Mesenchymal stem cell (in vitro differentiated cells and primary cell): ENCODE measurements at places on chromosomes 4 and X.
A peak's percentile ranks its signal among the peaks of the same experiment; 100 is the strongest.

DNA sequence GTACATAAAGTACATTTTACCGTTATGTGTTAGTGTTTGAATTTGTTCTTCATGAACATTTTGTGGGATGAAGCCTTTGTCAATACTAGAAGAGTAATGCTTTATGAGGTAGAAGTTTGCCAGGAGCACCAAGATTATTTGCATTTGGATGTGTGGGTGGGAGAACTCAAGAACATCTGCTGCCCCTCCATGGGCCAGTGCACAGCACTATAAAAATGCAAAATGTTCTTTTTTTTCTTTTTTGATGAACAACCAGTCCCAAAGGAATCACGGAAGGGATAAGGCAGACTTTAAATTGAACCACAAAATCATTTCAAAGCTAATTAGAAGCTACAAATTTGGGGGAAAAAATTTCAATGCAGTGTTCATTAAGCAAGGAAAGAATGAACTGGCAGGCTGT, 300.3 kb upstream of the NWD2 start:
- DNase-seq = no peak

- peak; percentile 6 for DNase-seq
Measured at GRCh38 chrX:106397788-106398538, 213.8 kb upstream of the RADX start.

DNA sequence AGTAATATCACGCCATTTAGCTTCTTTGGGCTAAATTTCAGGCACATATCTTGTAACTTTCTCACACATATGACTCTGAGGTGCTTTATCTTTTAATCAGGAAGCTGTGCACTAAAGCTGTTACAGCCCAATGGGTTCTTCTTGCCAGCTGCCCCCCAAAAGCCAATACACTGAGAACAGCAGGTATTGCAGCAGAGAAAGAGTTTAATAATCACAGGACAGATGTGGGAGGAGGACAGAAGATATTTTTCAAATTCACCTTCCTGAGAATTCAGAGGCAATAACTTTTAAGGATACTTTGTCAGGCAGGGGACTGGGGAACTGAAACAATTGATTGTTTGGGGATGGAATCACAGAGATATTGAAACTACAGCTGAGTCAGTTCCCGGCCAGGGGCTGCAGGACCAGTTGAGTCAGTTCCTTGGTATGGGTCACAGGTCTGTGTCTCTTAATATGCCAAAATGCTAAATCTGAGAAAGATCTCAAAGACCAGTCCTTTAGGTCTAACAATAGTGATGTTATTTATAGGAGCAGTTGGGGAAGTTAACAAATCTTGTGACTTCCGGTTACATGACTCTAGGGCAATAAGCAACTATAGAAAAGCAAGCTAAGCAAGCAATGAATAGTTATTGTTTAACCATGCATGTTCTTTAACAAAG, 28.1 kb downstream of the DDIT4L start:
- no peak for DNase-seq

DNA sequence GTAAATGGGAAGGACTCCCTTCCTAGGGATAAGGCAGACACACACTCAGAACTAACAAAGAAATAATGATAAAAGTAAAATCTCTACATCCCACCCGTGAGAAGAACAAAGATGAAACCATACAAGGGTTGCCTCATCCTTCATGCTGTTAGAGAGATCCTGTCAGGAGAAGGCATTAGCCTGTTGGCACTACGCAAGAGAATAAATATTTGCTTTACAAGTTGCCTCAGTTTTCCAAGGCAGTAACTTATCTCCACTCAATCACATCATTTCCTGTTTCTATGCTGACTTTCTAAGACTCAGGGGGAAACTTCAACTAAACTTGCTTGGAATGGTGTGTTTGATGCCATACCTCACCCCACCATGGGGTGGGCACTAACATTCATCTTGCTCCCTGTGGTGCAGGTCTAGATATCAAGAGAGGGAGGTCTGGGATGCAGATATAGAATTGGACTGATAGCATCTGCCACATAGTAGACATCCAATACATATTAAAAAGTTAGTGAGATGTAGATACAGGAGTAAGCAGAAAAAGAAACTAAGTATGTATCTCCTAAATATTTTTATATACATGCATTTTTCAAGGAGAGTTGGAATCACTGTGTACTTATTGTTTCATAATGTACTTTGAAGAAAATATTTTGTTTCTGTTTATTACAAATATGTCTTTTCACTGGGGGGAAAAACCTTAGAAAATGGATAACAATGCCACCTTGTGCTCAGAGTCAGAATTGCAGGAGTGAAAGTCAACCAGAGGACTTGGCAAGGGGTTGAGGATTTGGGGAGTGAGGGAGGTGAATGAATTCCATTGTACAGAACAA, 57.2 kb upstream of the BEX4 start:
- DNase-seq = peak; percentile 29

DNA sequence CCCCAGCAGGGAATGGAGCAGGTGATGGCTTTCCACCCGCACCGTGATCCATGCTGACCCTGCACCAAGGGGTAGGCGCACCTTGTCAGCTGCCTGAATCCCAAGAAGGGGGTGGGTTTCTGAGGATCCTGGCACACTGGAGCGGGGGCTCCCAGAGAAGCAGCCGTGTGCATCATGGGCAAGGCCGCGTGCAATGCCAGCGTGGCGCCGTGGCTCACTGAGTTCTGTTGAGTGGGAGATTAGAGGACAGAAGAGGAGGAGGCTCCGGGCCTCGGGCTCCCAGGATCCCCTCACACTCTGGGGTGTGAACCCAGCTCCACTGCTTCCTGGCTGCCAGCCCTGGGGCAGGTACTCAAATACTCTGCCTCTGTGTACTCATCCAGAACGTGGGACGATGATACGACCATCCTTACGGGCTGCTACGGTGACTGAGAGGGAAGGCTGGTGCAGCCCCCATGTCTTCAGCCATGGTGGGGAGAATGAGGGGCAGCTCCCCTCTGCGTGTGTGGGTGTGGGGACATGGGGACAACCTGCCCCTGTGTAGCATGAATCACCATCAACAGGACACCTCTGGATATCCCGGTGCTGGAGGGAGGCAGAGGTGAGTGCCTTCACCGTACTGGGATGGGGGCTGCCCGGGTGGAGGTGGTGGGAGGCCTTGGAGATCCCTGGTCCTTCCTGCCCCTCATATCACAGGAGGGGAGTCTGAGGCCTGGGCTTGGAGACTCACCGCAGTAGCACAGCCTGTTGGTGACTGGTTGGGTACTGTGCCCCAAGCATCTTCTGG, 52.6 kb downstream of the CPZ start:
- no peak for DNase-seq

GRCh38 chr4:76084542-76084941, 10.0 kb downstream of the ART3 start:
- no peak for DNase-seq

DNA sequence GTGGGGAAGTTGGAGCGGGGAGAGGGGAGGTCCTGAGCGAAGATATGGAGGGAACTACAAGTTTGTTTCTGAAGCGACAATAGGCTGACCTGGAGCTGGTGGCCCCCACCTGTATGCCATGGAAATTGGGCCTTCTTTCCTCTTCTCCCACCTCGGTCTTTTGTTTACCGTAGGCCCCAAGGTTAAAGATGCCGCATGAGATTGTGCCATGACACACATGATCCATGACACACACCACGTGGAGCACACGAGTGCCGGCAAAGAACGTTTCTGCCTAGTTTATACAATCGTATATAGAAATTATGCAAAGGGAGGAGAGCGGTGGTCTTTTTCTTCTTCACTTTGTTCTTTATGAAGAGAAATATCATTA, 408 bp downstream of the TMEM33 start:
- DNase-seq = peak; percentile 59

DNA sequence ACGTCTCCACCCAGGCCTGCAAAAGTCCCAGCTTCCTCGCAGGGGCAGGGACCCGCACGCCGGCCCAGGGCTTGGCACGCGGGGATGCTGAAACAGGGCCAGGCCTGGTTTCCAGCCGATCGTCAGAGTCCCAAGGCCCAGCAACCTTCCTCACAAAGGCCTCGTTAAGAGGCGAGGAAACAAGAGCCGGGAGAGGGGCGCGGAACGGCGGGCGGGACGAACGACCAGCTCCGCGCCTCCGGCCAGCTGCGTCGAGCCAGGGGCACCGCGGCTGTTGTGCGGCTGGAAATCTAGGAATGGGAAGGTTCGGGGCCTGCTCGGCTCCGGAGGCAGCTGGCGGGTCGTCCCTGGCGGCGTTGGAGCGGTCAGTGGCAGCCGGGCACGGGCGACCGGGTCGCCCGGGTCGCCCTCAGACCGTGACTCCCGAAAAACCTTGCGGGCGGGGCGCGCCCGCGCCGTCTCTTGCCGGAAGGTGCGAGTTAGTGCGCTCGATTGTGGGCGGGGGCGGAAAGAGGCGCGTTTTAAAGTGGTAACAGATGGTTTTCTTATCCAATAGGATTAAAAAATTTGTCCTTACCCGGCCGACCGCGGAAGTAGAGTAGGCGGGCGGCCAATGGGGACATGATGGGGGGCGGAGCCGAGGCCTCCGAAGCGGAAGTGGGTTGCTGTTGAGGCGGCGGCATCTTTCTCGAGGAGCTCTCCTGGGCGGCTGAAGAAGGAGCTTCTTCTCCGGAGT, at the start of gene RNF4:
Gene RNF4, plus strand, starts transcription at position 651 of the 736 bp plus-strand sequence. CDS start 21,388 bp downstream, outside the sequence.
- peak; percentile 97 for DNase-seq

DNA sequence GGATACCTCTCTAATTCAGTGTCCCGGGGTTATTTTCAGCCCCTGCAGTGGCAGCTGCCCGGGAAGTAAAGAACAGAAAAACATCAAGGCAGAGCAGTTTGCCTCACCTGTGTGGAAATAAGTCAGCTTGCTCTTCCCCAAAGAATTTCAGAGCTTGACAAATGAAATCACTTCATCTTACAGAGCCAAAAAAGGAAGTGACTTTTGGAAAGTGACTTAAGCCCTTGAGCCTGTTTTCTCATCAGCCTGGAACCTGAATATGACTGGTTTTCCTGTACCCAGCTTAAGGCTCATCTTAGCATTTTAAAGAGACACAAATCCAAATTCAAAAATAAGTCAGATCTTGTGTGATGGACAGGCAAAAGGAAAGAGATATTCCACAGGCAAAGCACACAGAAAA, 211.6 kb downstream of the RCHY1 start:
- DNase-seq = no peak
